CMK (cell line): ENCODE measurements at places on chromosomes 5 and 9.

DNA sequence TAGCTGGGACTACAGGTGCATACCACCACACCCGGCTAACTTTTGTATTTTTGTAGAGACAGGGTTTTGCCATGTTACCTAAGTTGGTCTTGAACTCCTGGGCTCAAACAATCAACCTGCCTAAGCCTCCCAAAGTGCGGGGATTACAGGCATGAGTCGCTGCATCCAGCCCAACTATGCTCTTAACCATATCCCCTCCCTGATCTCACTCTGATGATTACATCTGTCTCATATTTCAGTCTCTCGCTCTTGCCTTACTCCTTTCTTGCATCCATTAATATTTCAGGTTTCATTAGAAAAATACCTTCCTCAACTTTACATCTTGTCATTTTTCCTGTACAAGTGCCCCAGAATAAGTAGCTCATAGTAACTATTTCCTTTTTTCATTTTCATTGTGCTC is 61.0 kb upstream of the BASP1 start:
- no peak for DNase-seq

GRCh38 chr9:111276431-111277128 is 53.4 kb downstream of the OR2K2 start:
- no peak for DNase-seq

- DNase-seq, result no peak
Measured at GRCh38 chr9:96494215-96494800, 44.3 kb downstream of the HABP4 start.

GRCh38 chr9:124886866-124887492 is 25.0 kb downstream of the ARPC5L start:
- no peak for DNase-seq

- no peak for DNase-seq
Measured at GRCh38 chr9:85742597-85742936, 813 bp upstream of the AGTPBP1 start.
